ENCODE measurements at places on chromosomes 1 and 21. TPM values are rescaled to one million over a fixed set of nuclear protein-coding genes. Genes with fewer than 3 reads are reported as not detected.

DNA sequence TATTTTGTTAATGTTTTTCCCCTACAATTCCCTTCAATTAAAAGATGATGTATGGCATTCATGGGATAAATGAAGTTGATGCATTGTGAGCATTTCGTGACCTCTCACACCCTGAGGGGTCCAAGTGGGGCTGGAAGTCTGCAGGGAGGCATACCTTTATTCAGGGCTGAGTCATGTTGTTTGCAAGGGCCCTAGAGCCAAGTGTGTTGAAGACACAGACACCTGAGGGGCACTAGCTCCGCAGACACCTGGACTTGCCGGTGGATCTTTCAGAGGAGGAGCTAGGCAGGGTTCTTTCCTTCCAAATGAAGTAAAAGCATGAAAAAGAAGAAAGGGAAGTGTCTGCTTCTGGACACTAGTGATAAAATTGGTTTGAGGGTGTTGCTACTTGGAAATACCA lies 57.0 kb upstream of the RGS7 start:
- DNase-seq: no peak

DNA sequence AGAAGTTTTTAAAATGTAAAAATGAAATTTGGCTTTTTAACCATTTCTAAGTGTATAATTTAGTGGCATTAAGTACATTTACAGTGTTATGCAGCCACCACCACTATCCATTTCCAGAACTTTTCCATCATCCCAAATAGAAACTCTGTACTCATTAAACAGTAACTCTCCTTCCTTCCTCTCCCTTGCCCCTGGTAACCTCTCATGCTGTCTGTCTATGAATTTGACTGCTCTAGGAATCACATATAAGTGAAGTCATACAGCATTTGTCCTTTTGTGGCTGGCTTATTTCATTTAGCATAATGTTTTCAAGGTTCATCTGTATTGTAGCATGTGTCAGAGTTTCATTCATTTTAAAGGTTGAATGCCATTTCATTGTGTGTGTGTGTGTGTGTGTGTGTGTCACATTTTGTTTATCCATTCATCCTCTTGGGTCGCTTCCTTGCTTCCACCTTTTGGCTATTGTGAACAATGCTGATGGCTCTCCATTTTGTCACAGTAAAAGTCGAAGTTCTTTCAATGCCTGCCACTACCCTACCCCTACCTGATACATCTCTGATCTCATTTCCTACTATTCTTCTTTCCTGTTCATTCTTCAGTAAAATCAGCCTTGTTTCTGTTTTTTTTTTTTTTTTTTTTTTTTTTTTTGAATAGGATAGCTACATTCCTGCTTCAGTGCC lies 45.3 kb downstream of the F3 start:
- no peak for DNase-seq

Gene C1orf74
- total RNA-seq: 2.4 TPM

DNA sequence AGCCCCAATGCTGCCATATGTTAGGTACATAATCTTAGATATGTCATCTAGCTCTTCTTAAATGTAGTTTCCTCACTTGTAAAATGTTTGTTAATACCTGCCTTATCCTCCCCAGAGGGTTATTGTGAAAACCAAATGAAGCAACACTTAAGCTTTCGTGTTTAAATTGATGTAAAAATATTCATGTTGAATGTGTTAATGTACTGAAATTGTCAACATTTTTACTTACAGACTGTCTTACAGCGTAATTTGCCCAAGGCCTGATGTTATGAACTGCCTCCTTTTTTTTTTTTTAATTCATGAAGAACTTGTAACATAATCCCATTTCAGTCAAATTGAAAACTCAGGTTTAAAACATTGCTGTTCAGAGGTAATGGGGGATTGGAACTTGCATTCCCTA lies 25.6 kb upstream of the ENAH start:
- no peak for DNase-seq

Gene C8B
- total RNA-seq: not detected

Data from lower leg skin (tissue), 4 donors.